Stimulated activated CD4-positive, alpha-beta T cell treated with anti-CD3 and anti-CD28 coated beads, Interleukin-2, amount 100 ng/mL, for 24 hours (primary cell): ENCODE measurements at places on chromosomes 16 and 17.

DNA sequence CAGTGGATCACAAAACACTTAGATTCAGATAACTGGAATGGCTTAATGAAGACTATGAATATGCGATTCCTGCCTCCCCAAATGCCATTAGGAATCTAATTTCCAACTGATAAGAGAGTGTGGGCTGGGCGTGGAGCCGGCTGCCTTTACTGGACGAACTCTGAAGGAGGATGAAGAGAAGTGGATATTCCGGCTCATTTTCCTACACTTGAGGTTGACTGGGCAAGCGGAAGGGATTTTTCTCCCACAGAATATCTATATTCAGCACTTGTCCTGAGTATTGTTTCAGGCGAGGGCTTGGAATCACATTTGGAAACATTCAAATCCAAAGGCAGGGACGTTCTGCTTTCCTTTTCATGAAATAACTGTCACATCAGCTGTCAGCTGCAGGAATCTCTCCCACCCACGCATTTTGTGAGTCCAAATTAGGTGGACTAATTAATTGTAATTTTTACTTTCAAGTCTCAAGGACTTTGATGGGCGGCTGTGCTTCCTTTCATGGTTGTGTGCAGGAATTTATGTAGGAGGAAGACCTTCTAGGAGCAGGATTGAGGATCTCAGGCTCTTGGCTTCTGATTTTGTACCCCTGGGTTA is 138.5 kb downstream of the PITPNC1 start:
- no peak for DNase-seq

GRCh38 chr16:85055493-85056210 is 28.1 kb downstream of the KIAA0513 start:
- peak; percentile 64 for DNase-seq

GRCh38 chr17:82231562-82232321 is 2.9 kb downstream of the SLC16A3 start:
- peak; percentile 34 for DNase-seq

- no peak for DNase-seq
Measured at GRCh38 chr16:79839466-79840341, 239.2 kb upstream of the MAF start.

GRCh38 chr16:60648290-60648689 is 1387.9 kb downstream of the CDH8 start:
- DNase-seq: no peak

DNA sequence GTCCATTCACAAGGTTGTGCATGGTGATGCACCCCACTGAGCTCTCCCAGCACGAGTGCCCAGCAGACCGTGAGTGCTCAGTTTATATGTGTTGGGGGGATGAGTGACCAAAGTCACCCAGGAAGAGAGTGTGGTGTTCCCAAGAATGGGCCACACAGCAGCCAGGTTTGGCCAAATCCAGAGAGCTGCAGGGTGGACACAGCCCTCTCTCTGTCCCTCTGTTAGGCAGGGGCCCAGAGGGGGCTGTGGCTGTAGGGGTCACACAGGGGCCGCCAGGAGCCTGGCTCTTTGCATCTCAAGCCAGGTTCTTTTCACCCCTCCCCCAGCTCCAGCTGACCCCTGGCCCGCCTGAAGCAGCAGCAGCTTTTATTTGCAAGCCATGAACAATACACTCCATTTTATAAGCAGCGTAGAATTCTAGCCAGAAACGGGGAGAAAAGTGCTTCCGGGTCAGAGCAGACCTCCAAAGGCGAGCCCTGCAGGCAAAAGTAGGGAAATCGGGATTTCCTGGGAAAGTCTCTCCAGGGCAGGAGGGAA is 13.3 kb downstream of the COTL1 start:
- no peak for DNase-seq

DNA sequence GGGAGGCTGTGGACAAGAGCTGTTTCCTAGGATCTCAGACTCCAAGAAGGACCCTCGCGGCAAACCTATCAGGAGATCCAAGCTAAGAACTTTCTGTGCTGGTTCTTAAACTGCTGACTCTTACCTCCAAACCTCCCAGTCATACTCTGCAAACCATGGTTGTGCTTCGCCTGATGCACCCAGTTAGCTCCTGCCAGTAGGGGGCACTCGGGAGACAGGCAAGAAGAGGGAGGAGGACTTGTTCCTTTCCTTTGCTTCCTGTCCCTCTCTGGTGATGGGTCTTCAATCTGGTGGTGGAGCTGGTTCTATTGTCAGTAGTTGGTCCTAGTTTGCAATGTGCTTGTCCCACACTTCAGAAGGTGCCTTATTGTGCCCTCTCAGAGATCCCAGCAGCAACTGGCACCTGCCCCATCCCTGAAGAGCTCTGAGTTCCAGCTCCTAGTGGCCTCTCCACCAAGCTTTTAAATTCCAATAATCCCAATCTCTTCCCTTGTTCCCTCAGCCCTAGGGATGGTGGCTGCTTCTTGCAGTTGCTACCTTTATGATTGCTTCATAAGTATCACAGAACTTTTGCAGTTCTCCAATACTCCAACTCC is 113.5 kb upstream of the RPL38 start:
- peak; percentile 44 for DNase-seq

- no peak for DNase-seq
Measured at GRCh38 chr17:77428749-77429368, 288.1 kb downstream of the SEC14L1 start.

- no peak for DNase-seq
Measured at GRCh38 chr17:72394531-72394930, 273.7 kb downstream of the SOX9 start.

DNA sequence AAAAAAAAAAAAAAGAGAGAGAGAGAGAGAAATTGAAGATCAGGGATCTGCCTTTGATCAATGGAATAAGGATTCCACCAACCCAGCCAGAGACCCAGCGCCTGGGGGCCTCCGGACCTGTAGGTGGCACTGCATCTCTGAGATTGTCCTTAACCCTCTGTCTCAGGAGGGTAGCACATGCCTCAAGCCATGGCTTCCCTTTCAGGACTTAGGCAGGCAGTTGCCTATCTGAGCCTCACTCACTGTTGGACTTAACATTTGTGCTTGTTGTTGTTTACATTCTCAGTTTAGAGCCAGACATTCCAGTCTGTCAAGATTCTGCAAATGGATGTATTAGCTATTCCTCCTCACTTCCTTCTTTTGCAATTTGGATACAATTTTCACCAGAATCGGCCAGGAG is 5.1 kb upstream of the SCNN1B start:
- no peak for DNase-seq

DNA sequence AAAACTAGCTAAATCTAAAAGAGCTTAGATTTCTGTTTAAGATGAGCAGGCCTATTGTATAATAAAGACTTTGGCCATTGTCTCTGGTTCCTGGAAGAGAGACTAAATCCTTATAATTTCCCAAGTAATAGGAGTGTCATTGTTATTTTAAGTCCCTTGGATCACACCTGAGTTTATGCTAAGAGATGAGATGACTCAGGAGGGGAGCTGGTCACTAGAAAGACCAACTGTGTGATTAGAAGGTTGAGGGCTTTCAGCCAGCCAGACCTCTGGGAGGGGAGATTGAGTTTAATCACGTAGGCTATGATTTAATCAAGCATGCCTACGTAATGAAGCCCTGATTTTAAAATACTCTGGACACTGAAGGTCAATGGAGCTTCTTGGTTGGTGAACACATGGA is 156.9 kb upstream of the C17orf78 start:
- no peak for DNase-seq

GRCh38 chr17:2688351-2689342 is 22.9 kb downstream of the CLUH start:
- DNase-seq: no peak

DNA sequence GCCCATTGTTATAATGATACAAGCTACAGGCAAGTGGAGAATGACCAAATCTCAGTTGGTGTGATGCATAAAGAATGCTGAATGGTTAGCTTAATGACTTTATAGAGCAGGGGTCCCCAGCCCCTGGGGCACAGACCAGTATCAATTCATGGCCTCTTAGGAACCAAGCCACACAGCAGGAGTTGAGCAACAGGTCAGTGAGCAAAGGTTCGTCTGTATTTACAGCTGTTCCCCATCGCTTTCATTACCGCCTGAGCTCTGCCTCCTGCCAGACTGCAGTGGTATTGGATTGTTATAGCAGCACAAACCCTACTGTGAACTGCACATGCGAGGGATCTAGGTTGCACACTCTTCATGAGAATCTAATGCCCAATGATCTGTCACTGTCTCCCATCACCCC is 114.0 kb upstream of the ZFHX3 start:
- DNase-seq: no peak

- DNase-seq: no peak
Measured at GRCh38 chr16:22397931-22398330, 23.5 kb upstream of the CDR2 start.

- no peak for DNase-seq
Measured at GRCh38 chr16:21593530-21594289, 5.7 kb upstream of the METTL9 start.

DNA sequence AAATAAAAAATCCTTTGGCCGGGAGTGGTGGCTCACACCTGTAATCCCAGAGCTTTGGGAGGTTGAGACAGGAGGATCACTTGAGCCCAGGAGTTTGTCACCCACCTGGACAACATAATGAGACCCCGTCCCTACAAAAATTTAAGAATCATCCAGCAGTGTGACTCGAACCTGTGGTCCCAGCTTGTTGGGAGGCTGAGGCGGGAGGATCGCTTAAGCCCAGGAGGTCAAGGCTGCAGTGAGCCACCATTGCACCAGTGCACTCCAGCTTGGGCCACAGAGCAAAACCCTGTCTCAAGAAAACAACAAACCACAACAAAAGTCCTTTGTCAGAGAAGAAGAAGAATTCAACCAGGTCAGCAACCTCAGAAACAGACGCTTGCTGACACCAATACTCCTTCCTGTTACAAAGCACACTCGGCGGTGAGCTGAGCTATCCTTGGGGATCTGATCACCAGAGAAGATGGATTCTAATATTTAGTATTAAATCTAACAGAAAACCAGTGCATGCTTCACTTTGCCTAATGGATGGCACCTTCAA is 12.9 kb upstream of the PVALEF start:
- no peak for DNase-seq

- DNase-seq: no peak
Measured at GRCh38 chr16:56321571-56321970, 103.8 kb downstream of the AMFR start.

GRCh38 chr17:27888945-27889344 is 4.2 kb downstream of the LYRM9 start:
- DNase-seq: no peak

GRCh38 chr16:89855986-89856385 is 17.4 kb upstream of the TCF25 start:
- DNase-seq: no peak

- no peak for DNase-seq
Measured at GRCh38 chr16:3086596-3087242, 12.4 kb downstream of the ZSCAN10 start.

DNA sequence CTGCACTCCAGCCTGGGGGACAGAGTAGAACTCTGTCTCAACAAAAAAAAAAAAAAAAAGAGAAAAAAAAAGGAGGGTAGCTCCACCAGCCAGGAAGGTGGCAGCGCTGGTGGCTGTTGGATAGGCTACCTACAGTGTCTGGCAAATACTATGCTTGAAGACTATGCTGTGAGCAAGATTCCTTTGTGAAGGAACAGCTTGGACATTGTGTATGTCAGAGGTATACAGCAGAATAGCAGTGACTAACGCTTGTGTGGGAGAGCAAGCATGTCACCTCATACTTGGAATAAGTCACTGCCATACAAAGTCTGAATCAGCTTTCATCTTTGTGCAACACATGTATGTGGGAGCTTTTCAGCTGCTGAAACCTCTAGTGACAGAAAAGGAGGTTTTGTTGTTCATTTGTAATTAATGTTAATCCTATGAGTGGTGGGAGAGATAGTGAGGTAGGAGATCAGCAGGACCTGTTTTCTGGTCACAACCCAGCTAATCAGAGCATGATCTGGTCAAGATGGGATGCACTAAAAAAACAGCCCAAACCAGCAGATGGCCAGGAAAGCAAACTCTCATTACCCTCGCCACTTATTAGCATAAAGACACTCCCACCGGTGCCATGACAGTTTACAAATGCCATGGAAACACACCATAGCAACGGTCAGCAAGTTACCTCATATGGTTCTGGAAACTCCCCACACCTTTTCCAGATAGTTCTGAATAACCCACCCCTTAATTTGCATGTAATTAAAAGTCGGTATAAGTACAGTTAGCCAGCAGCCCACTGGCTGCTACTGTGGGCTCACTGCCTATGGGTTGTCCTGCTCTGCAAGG is 6.8 kb upstream of the ITGAD start:
- DNase-seq: no peak

DNA sequence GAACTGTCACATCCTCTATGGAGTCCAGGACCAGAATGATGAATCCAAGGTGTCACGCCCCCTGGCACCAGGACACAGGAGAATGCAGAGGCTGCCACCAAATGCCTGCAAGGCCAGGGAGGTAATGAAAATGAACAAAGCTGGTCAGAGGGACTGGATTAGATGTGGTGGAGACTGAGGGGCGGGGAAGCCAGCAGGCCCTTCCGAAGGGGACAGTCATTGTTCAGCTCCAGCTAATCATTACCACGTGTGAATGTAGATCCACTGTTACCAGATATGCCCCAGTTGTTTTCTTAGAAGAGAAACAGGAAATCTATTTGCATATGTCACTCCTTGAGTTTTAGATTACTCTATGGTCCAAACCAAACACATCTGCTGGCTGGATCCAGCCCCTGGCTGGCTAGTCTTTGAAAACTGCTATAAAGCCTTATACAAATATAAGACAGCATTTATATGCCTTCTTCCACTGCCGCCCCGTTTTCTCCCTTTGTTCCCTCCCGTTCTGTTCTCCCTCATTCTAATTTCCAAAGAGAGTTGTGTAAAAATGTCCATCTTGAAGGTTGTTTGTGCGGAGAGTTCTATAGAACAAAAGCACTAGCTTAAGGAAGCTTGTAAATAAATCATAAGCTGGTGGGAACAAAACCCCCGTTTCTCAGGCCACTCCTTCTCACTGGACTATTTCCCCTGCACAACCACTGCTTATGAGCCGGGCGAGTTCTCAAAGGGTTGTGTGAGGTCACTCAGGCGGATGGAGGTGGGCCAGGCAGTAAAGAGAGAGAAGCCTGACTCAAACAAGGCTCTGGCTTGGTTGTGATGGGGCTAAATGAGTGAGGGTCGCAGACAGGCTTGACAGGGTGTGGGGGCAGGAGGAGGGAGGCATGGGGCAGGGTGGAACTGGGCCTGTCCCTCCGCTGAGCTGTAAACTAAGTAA is 14.2 kb downstream of the CRYM start:
- DNase-seq: no peak

- no peak for DNase-seq
Measured at GRCh38 chr17:1154704-1155103, 25.1 kb downstream of the ABR start.

- DNase-seq: no peak
Measured at GRCh38 chr16:27505297-27506236, 44.1 kb downstream of the GTF3C1 start.

GRCh38 chr16:17105239-17105797 is 365.4 kb downstream of the XYLT1 start:
- DNase-seq: no peak

- no peak for DNase-seq
Measured at GRCh38 chr16:59635674-59636073, 901.6 kb upstream of the GOT2 start.

DNA sequence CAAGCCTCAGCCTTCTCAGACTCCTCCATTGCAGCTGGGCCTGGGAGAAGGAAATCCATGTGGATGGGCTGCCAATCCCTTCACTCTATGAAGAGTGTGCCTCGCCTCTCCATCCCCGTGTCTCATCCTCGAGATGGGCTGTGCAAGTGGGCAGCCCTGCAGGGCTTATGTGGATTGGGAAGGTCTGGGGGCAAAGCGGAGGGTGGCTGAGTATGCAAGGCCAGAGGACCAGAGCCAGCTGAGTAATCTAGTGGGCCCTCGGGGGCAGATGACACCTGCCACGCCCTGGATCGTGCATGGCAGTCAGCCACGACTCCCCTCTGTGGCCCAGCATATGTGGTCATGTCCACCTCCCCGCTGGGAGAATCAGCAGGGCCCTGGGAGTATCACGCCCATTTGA is 78.9 kb downstream of the IRX5 start:
- no peak for DNase-seq

GRCh38 chr16:57372372-57373116 is at the start of gene CX3CL1:
Gene CX3CL1 (plus strand): TSS chr16:57372490. CDS start chr16:57372569, 79 bp downstream.
- DNase-seq: no peak
